ENCODE measurements at places on chromosomes 12 and 14.

DNA sequence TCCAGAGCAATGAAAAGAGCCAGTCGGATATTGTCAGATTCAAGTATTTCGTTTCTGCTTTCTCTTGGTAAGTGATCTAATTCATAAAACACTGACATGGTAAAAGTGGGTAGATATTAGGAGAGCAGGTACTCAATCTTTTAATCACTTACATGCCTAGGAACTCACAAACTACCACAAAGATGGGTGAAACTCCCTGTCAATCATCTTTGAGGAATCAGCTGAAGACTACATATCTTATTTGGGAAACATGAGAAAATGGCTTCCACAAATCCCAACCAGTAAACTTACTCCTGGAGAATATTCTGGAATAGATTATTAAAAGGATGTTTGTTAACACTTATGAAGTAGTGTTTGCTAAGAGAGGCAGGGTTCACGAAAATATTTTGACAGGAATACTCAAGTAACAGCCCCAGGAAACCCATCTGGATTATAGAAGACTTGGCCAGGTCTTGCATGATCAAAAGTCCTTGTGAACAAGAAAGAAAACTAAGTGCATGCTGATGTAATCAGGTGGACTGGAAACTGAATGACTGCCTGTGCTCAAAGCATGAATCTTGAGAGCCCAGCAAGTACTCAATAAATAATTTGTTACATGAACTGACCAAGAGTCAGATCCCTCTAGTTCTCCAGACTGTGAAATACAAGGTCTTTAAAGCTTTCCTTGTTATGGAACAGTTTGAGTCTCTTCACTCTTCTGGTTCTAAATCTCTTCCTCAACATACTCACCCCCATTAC is 15.5 kb downstream of the CNIH1 start:
- no peak for DNase-seq

GRCh38 chr14:77623201-77623600 is 6.8 kb upstream of the SPTLC2 start:
- DNase-seq: no peak

GRCh38 chr12:105477873-105478272 is 147.4 kb downstream of the C12orf75 start:
- DNase-seq: no peak

DNA sequence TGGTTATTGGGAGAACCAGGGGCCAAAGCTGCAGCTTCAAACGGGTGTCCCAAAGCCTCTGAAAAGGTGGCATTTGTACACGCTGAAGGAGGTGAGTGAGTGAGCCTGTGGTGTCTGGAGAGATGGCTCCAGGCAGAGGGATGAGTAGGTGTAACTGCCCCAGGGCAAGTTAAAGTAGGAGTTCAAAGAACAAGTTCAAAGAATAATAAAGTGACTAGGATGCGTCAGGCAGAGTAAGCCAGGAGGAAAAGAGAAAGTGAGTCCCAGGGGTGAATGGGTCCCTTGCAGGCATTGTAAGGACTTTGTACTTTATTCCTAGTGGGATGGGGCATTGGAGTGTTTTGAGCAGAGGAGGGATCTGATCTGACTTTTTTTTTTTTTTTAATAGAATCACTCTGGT is 201.4 kb upstream of the PWP1 start:
- no peak for DNase-seq

GRCh38 chr12:55733021-55733555 is 4.3 kb upstream of the CD63 start:
- no peak for DNase-seq

DNA sequence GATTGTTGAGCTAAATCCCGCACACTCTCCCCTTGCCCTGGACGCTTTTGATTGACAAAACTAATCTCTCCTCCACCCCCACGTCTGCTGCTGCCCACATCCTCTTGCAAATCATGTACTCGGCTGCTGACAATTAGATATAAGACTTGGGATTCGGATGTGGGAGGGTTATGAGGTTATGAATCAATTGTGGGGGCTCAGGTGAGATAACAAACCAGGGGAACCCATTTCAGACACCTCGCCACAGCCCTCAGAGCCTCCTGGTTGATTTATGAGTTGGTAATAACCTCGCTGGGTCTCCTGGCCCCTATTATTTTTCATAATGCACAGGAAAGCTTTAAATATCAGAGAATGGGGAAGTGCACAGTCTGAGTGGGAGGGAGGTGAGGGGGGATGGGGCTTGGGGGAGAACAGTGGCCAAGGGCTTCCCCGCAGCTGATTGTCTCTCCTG is 449.9 kb downstream of the DPF3 start:
- DNase-seq: peak; percentile 47

GRCh38 chr14:75604979-75605851 is 26.8 kb downstream of the FLVCR2 start:
- DNase-seq: peak; percentile 95

DNA sequence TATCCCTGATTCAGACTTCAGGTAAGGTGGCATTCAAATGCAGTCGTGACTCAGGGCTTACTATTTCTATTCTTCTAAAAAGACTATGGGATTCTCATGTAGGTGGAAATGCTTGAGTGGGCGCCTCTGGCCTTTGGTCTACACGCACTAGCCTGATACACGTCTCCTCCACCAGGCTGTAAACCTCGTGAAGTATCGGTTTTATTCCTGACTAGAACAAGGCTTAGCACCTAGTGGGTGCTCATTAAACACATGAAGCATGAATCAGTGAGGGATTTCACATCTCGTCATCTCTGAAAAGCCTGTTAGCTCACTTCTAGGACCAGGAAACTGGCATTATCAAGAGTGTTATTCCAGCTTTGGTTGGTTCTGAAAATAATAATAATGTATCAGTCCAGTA is 17.7 kb upstream of the HNF1A start:
- DNase-seq: no peak

GRCh38 chr14:60720962-60721325 is 3.2 kb downstream of the SIX4 start:
- no peak for DNase-seq

- DNase-seq: no peak
Measured at GRCh38 chr14:56005191-56006053, 112.8 kb upstream of the PELI2 start.

DNA sequence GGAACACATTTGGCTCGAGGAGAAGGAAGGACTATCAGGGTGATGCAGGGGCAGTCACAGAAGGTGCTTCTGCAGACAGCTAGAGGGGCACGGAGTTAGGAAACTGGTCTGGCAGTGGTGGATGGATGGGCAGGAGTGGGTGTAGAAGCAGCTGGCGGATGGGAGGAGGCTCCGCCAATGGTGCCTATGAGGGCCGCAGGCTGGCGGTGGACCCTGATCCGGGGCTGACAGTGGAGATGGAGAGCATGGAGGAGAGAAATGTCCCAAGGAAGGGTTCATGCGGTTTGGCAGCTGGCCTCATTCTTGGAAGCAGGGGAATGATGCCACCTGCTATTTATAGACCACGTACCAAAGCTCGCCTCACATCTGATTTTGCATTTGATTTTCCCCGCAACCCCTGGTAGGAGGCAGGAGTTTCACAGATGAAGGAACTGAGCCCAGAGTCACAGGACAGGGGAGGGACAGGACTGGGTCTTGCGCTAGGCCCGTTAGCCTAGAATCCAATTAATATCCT is 237.1 kb downstream of the FOXN3 start:
- DNase-seq: no peak

GRCh38 chr14:72535485-72535884 is 358.4 kb downstream of the DPF3 start:
- peak; percentile 94 for DNase-seq

GRCh38 chr12:109458086-109458485 is 19.0 kb downstream of the KCTD10 start:
- DNase-seq: no peak

DNA sequence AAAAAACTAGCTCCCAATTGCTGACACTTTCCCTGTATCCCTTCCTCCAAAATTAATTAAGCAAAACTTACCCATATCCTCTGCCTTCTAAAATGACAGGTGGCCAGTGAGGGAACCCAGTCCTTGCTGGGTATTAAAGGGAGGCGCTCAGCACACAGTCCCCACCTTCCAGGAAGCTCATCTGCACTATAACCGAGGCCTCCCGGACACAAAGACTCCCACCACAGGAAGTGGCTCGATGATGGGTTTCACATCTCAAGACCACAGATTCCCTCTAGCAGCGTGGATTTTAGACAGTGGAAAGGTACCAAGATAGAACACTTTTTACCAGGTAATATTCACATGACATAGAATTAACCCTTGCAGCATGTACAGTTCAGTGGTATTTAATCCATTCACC is 126.8 kb upstream of the NCOR2 start:
- peak; percentile 37 for DNase-seq

- DNase-seq: no peak
Measured at GRCh38 chr12:47165934-47166333, 86.2 kb upstream of the AMIGO2 start.

GRCh38 chr14:21047378-21047781 is 5.2 kb downstream of the RNASE7 start:
- DNase-seq: no peak

GRCh38 chr14:61452452-61452851 is 131.1 kb downstream of the PRKCH start:
- peak; percentile 9 for DNase-seq

DNA sequence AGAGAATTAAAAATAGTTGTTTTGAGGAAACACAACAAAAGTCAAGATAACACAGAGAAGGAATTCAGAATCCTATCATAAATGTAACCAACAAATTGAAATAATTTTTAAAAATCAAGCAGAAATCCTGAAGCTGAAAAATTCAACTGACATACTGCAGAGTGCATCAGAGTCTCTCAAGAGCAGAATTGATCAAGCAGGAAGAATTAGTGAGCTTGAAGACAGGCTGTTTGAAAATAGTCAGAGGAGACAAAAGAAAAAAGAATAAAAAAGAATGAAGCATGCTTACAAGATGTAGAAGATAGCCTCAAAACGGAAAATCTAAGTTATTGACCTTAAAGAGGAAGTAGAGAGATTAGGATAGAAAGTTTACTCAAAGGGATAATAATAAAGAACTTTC is 65.8 kb upstream of the PPP2R5C start:
- no peak for DNase-seq

- no peak for DNase-seq
Measured at GRCh38 chr14:92579244-92579936, 65.8 kb downstream of the RIN3 start.

DNA sequence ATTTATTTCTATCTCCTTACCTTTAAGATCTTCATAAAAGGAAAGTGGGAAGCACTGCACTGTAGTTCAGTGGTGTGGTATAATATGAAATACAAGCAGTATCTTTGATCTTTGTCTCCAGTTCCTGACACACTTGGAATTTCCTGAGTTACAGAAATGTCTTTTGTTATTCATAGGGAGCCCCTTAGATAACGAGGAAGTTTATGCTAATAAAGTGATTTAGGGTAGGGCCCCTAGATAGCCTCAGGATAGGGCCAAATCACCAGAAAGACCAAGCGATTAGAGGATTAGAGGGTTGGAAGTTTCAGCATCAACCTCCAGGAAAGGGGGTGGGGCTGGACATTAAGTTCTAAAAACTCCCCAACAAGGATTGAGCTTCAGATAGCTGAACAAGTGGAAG is 29.9 kb upstream of the DDHD1 start:
- no peak for DNase-seq

- DNase-seq: peak; percentile 23
Measured at GRCh38 chr12:57093415-57094207, 4.7 kb downstream of the NAB2 start.

- no peak for DNase-seq
Measured at GRCh38 chr12:101200824-101201223, 9.2 kb downstream of the SLC5A8 start.

GRCh38 chr12:57145460-57146059 is 1.9 kb downstream of the LRP1-AS start:
- DNase-seq: no peak

GRCh38 chr12:85662207-85662602 is 174.0 kb downstream of the RASSF9 start:
- peak; percentile 44 for DNase-seq

- no peak for DNase-seq
Measured at GRCh38 chr12:99024191-99024590, 379.1 kb downstream of the APAF1 start.

DNA sequence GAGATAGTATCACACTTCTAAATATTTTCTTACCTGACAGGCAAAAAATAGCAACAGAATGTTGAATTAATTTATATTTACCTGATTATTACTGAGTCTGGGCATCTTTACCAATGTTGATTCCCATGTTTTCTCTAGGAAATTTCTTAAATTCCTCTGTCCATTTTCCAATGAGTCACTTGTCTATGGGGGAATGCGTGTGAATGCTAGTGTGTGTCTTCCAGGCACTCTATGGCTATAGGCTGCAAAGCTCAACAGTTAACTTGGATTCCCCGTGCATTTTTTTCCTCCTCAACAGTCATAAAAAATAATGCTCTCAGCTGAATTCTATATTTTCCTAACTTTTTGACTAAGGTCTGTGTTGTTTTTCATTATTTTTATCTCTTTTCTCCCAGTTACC is 1385.8 kb upstream of the FLRT2 start:
- DNase-seq: no peak

GRCh38 chr12:100128512-100128908 is 14.2 kb downstream of the BLTP3B start:
- peak; percentile 84 for DNase-seq

DNA sequence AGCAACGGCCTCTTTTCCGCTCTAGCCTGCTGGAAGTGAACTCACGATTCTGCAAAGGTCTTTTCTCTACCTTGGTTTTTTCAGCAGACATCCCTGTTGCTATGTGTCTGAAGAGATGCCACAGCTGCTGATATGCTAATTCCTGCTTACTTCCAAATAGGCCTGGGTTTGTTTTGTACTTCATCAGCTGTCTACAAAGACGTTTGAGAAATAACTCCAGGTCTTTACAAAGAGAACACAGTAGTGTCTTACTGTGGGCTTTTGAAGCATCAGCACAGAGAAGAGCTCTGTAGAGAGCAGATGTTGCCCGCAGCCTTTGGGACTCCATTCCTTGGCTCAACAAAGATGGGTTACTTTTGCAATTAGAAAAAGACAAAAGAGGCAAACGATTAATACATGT is 1366.5 kb downstream of the AACS start:
- DNase-seq: no peak

DNA sequence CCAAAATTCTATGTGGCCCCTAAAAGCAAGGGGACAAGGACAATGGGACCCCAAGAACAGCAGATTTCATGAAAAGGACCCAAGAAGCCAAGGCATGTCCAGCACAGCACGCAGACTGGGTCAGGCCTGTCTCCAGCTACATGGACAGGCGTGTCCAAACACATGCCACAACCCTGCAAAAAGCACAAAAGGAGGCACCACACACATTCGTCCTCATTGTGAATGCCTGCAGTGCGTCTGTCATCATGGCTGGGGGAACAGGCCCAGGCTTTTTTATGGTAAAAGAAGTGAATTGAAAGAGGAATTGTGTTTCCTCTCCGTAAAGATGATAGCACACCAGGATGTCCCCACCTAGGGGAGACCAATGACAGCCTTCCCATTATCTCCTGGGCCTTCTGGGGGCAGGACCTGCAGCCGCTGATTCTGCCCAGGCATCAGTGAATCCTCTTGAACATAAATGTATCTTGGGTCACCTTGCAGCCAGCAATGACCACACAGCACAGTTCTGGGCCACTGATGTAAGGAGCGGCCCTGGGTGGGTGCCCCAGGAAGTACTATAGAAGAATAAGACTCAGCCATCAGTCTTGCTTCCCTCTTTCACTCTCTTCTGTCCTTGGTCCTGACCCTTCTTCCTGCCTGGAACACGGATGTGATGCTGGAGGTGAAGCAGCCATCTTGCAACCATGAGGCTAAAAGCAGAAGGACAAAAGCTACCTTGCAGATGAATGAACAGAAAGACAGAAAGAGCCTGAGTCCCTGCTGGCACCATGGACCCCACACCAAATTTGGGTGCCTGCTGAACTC is 29.8 kb upstream of the C14orf180 start:
- no peak for DNase-seq

All from Kasumi-1 (cell line).